H54 (cell line): ENCODE measurements at places on chromosomes 12 and 14.

DNA sequence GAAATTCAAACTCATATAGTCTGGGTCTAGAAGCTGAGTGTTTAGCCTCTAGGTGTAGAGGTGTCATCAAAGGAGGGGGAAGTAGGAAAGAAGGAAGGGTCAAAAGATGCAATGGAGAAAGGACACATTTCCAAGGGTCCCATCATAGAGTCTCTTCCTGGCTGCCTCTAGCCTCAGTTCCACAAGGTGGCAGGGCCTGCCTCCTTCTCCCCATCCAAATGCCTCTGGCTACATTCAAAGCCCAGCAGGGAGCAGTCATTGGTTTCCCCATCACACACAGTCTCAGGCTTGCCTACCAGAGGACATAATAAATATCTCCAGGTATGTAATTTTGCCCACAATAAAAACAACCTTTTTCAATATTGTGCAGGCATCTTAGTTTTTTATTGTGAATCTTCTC, 2.1 kb upstream of the CCT2 start:
- no peak for DNase-seq

GRCh38 chr14:101635749-101636560, 74.7 kb downstream of the DIO3 start:
- no peak for DNase-seq

GRCh38 chr12:67533159-67533558, 115.4 kb upstream of the DYRK2 start:
- DNase-seq: no peak

DNA sequence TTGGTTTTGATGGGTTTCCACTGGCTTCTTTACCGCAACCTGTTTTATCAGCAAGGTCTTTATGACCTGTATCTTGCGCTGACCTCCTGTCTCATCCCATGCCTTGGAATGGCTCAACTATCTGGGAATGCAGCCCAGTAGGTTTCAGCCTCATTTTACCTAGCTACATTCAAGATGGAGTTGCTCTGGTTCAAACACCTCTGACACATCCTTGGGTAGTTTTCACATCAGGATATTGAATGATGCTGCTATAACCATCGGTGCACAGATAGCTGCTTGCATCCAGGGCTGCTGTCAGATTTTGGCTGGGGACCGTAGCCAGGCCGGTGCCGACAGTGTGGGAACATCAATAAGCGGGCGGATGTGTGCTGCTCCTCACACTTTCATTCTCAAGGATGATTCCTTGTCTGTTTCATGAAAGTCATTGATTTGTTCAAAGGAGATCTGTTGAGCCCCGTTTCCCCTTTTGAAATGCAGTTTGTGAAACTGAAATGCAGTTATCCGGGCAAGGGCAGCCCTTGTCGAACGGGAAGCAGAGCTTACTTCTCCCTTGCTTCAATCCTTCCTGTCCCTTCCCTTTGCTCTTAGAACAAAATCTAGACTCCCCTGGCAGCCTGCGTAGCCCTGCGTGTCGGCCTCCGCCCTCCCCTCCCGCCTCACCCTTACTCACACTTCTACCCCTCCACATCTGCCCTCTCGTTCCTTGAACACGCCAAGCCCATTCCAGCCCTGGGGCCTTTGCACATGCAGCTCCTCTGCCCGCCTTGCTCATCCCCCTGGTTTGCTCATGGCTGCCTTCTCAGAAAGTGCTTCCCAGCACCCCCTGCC, 49.2 kb upstream of the NCOR2 start:
- no peak for DNase-seq

DNA sequence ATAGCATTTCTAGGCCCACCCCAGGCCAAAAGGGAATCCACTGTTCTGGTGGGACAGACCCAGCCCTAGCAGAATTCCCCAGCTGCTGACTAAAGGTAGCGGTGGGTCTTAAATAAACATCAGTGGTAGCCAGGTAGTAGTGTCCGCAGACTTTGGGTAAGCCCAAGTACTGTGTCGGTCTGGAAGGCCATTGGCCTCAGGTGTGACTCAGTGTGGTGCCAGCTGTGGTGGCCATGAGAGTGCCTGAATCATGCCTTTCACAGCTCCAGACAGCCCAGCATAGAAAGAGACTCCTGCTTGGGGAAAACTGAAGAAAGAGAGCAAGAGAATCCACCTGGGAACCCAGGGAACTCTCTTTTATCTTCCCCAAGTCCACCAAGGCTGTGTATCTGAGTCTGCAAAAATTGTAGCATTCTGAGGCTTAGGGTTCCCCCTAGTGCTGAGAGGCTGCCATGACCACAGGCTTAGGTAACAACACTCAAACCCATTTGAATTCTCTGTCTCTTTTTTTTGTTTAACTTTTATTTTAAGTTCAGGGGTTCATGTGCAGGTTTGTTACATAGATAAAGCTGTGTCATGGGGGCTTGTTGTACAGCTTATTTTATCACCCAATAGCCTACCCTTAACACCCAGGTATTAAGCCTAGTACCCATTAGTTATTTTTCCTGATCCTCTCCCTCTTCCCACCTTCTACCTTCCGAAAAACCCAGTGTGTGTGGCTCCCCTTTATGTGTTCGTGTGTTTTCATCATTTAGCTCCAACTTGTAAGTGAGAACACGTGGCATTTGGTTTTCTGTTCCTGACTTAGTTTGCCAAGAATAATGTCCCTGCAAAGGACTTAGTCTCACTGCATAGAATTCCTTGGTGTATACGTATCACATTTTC, 16.7 kb upstream of the CD163L1 start:
- no peak for DNase-seq
